ENCODE measurements at places on chromosomes 5 and 9. TPM values are rescaled to one million over a fixed set of nuclear protein-coding genes. Genes with fewer than 3 reads are reported as not detected.

Gene ROPN1L
- polyA plus RNA-seq: 0.95 TPM

Gene SLIT3
- 51.5 TPM for polyA plus RNA-seq

Gene WNT8A
- polyA plus RNA-seq: 0.15 TPM

Gene ENTREP1
- polyA plus RNA-seq: 5.0 TPM

DNA sequence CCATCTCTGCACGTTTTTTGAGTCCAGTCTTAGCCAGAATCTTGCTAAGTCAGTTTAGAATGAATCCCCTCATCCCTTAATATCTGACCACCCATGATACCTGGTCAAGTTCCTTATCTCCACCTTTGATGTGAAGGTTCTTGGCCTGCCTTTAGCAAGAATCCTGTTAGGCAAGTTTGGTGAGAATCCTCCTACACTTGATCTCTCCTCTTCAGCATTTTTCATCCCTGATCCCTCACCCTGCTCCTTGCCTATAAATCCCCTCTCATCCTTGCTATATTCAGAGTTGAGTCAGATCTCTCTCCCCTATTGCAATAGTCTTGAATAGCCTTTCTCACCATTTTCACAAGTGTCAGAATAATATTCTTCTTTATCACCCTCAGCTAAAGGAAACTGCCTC, 31.0 kb downstream of the SMIM23 start:
- no peak for DNase-seq

GRCh38 chr9:122096620-122097415, 3.7 kb upstream of the TTLL11 start:
- DNase-seq: no peak

DNA sequence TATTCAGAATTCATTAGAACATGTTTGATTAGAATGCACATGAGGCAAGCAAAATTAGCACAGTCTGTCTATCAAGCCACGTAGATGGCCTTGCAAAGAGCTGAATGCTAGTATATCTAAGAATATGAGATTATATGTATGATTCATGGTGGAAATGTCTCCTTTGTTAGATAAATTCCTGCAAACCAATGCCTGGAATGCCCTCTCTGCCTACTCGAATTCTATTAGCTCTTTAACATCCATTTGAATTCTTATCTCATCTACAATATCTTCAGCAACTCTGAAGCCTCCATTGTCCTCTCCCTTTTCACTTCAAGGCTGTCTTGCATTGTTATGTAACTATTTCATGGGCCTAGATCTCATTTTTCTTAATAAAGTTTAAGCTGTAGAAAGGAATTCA, 205.5 kb downstream of the TMC1 start:
- DNase-seq: no peak
